ENCODE measurements at places on chromosomes 1 and 21.

- DNase-seq, result no peak
Observed at GRCh38 chr1:236147521-236148469, 5.5 kb downstream of the GPR137B start.

GRCh38 chr1:214438530-214438929 lies 112.9 kb downstream of the PTPN14 start:
- DNase-seq, result no peak

DNA sequence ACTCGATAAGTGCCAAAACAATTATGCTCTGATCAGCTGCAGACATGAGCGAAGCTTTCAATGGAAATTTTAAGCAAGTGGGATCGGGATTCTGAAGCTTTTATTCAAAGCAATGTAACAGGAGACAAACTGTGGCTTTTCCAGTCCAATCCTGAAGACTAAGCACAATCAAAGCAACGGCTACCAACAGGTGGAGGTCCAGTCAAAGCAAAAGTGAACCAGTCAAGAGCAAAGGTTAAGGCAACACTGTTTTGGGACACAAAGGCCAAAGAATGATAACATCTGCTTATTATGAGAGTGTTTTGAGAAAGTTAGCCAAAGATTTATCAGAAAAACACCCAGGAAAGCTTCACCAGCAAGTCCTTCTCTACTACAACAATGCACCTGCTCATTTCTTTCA lies 170.1 kb downstream of the SEC16B start:
- DNase-seq, result no peak

GRCh38 chr1:219085082-219085481 lies 88.6 kb upstream of the LYPLAL1 start:
- DNase-seq, result no peak

GRCh38 chr1:156797212-156797871 lies 19.3 kb downstream of the SH2D2A start:
- peak; percentile 58 for DNase-seq

GRCh38 chr1:172622541-172622940 lies 36.4 kb upstream of the FASLG start:
- no peak for DNase-seq

DNA sequence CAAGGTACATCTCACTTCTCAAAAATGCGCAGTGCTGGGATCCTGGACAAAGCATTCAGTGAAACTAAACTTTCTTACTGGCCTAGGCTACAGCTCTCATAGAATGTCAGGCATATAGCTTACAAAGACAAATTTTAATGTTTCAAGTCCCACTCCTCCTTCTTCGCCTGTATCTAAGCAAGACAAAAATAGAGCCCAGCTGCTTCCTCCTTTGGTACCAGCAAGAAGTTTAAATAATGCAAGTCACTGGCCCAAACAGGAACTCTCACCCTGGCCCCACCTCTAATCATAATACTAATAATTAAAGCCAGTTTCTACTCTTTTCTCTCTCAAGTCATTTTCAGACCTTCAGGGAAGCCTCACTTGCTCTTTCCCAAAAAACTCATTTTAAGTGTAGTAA lies 1267.9 kb downstream of the MRPL39 start:
- no peak for DNase-seq

DNA sequence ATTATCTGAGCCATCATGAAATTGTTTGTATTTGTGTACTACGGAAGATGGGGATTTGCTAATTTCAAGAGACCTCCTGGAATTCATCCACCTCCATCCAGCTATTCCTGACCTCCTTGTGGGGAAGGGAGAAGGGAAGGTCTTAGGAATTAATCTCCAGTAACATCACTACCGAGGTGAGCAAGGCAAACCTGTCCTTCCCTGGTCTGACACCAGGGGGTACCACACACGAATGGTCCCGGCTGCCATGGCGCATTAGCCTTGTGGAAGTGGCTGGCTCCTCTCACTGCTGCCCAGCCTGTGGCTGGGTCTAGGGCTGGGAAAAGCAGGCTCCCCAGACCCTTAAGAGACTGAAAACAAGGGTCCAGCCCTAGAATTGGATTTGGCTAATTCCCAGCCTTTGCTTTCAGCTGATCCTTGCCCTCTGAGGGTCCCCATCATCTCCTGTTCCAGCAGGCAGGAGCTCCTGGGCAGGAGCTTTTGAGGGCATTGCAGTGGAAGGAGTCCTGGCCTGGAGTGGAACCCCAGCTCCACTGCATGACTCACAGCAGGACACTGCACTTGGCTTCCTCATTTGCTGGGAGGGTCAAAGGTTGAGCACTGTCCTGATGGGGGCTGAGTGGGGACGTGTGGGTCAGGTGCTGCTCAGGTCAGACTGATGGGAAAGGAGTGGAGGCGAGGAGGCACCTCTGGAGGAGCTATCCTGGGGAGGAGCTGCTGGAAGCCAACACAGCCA lies 34.8 kb downstream of the RIMS3 start:
- DNase-seq, result no peak

GRCh38 chr21:31609081-31609480 lies 50.4 kb upstream of the SOD1 start:
- DNase-seq, result no peak

DNA sequence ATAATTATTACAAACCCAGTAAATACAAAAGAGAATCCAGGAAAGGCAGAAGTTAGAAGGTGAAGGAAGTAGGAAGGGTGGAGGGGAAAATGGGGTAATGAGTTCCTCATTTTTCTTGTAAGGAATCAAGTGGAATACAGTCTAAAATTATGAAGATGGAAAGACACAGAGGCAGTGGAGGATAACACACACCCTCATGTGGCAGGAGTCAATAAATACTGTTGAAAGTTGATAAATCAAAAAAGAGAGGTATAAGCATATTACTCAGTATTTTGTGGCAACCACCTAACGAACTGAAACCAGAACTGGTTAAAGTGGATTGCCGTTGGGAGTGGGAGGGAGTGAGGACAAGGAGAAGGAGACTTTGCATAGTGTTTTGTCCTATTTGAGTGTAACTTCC lies 78.6 kb upstream of the SLC44A3 start:
- no peak for DNase-seq

DNA sequence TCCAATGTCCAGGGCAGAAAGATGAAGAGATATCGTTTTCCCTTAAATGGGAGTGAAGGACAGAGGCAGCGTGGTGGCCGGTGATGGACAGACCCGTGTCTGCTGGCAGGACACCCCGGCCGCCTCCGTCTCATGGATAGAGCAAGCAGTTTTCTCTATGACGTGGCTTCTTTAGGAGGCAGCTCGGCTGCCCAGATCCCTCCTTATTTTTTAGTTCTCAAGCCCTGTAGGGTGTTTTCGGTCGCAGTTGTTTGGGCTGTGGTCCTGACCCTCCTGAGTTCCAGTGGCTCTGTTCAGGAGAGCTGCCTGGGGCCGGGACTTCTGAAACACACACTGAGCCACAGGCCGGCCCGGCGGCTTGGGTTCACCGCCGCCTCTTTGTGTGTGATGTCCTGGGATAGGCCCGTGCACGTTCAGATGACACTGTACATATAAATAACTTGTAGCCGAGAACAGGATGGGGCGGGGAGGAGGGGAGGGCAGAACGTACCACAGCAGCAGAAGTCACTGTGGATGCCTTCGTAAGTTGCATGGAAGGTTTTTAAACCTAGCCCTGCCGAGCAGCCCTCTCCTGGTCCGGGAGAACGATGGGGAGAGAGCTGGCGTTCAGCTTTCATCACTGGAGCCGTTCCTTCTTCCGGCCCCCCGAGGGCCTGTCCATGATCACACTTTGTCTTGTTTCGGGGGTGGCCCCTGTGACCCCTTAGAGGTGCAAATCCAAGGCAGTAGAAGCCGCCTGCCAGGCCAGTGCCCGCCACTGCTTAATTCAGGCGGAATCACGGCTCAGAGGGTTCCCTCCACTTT lies 65.2 kb downstream of the SIK1 start:
- DNase-seq, result peak; percentile 39

- DNase-seq, result no peak
Observed at GRCh38 chr1:81559662-81560350, 240.9 kb upstream of the ADGRL2 start.

GRCh38 chr1:232630047-232630893 lies at the start of gene SIPA1L2:
Gene SIPA1L2, minus strand, starts transcription at chr1:232630133. Its CDS starts 114,794 bp downstream, at chr1:232515339.
- DNase-seq, result peak; percentile 80

DNA sequence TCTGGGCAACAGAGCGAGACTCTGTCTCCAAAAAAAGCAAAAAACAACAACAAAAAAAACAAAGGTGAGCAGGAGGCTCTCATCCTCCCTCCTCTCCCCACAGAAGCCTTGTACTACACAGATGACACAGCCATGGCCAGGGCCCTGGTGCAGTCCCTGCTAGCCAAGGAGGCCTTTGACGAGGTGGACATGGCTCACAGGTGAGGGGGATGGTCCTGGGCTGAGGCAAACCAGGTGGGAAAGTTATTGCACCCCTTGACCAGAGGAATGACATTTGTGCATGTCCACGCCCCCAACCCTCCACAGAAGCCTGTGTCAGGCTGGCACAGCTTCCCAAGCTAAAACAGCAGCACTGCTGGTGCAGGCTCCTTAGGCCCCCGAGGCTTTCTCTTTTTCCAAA lies 2.4 kb downstream of the ADPRS start:
- no peak for DNase-seq

DNA sequence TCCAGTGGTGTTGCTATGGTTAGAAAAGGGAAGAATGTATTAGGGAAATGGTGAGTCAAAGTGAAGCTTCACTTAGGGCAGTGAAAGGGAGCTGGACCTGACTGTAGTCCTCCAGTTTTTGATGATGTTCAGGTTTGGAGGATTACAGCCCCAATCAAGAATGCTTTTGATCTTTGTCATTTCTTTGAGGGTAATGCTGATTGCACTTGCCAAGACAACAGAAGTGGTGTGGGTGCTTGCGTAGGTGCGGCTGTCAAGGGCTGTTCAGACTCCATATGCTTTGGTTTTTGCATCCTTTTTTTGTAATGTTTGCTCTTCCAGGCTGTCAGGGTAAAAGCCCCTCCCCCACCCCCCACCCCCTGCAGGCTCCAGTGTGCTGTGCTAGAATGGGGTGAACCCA lies 38.9 kb downstream of the HHAT start:
- no peak for DNase-seq

DNA sequence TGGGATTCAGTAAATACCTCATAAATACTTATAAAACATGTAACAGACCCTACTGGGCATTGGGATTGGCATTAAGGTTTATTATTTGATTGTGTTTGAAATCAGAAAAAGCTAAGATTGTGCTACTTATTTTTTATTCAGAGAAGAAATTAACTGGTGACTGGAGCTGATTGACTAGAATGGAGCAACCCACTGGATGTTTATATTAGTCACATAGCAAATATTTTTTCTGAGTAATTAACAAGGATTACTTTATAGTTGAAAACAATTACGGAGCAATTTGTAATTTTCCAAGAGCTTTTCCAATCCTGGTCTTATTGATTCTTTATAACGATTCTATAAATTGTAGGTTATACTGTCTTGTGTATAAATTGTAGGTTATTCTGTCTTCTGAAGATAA lies 208.7 kb downstream of the HLX start:
- no peak for DNase-seq

DNA sequence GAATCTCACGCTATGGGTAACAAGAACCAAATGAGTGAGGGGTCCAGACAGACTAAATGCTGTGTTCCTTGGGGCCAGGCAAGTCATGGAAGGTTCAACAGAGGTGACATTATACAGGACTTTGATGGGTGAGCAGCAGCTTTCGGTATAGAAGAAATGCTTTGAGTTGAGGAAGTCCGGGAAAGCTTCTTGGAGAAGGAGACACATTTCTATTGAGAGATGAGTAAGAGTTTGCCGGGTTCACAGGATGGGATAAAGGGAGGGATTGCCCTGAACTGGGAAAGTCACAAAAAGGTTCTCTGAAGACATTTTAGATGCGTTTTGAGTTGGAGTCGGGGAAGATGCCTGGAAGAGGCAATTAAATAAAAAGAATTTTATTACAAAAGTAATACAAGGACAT lies 580 bp upstream of the AZIN2 start:
- DNase-seq, result no peak

GRCh38 chr1:71157151-71157550 lies 76.3 kb upstream of the ZRANB2 start:
- DNase-seq, result no peak

GRCh38 chr1:224733027-224733911 lies 117.2 kb downstream of the CNIH3 start:
- DNase-seq, result no peak

DNA sequence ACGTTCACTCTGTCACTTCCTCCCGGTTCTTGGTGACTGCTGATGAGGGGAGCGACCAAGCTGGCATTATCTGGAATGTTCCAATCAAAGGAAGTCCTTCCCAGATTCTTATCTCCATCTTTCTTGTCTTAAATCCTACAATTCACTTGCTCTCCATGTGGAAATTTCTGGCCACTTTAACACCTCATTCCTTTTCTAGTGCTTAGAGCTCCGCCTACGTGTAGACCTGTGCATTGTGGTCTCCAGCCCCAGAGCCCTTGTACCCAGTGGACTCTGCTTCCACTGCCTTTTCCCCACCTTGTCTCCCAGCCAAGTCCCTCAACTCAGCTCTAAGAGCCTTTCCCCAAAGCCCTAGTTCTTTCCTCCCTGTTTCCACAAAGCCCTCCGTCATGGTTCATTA lies 12.2 kb upstream of the KLHDC7A start:
- DNase-seq, result no peak

DNA sequence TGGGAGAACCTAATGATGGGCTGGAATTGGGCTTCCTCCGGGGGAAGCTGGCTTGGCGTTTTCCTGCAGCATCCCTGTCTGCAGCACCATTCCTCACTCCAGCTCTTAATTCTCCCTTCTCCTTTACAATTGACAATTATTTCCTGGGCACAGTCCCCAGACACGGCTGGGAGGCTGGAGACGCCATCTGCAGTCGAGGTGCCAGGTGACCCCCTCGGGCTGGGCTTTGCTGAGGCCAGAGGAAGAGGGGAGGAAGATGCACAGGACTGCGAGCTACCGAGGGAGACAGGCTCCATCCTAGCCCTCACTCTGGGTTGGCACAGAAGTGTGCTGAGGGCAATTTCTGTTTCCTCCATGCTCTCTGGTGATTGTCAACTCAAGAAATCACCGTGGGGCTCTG lies 453.8 kb downstream of the PTPRU start:
- DNase-seq, result no peak

- no peak for DNase-seq
Observed at GRCh38 chr1:24364605-24364974, 45.4 kb downstream of the GRHL3 start.

DNA sequence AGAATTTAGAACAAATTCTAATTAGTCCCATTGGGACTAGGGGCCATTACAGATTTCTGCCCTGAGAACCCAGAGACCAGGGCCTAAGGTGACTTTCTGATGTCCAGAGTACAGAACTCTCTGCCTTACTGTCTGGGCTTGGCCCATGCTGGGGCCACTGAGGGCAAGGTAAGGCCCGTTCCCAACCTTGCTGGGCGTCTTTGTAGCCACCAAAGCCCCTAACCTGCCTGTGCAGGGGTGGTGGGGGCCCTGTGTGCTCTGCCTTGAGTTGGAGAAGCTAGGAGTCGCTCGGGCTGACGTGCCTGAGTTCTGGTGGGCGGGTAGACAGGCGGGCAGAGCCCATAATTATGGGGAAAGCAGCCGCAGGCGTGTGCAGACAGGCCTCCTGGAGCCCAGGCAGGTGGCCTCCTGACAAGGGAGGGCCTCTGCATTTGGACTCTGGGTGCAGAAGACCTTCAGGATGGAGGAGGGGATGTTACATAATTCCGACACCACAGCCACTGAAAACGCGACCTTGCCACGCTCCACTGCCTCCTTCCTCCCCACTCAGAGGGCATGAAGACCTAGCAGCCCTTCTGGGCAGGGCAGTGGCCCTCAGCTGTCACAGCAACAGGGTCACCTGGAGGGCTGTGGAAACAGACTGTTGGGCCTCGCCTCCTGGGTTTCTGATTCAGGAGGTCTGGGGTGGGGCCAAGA lies 239.9 kb upstream of the TMEM51 start:
- DNase-seq, result no peak
